ENCODE measurements at places on chromosomes 2 and 18.

DNA sequence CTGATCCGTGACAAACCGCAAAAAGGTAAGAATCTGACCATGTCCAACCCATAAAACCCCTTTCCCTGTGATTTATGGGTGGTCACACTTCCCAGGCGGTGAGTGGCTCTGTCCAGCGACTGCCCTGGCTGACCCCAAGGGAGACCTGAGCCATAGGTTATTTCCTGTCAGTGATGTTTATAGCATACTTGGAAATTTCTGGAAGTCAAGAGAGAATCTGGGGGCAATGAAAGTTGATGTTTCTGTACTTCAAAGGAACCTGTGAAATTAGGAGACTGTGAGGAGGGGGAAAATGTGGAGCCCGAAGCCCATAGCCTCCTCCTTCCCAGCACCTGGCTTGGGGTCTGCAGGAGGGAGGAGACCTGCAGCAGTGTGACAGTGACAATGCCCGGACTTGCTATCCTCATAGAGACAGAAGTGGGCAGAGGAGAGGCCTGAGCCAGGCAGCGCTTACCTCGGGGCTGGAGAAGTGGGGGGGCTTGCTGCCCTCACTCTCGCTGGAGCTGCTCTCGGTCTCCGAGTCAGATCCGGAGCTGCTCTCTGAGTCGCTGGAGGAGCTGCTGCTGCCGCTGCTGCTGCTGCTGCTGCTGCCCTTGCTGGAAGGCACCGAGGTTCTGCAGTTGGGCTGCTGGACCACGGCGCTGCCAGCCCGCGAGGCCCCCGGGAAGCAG is 111.3 kb upstream of the REV1 start:
- no peak for DNase-seq

DNA sequence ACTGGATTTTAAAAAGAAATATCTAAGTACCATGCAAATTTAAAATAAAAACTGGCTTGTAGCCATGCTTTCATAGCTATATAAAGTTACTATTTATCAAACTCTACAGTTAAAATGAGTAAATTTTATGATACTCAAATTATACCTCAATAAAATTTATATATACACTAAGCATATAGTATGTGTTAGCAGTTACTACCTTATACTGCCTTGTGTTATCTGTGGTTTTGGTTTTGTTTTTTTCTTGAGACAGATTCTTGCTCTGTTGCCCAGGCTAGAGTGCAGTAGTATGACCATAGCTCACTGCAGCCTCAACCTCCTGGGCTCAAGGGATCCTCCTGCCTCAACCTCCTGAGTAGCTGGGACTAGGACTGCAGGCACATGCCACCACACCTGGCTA is 342.1 kb downstream of the KIAA1328 start:
- DNase-seq: no peak

- DNase-seq: no peak
Measured at GRCh38 chr2:64212346-64212745, 68.1 kb upstream of the PELI1 start.

GRCh38 chr2:82657106-82657505 is 1802.0 kb downstream of the SUCLG1 start:
- no peak for DNase-seq

GRCh38 chr2:171574149-171574795 is 52.0 kb downstream of the CYBRD1 start:
- DNase-seq: peak; percentile 11

GRCh38 chr2:211413746-211414145 is 857.3 kb downstream of the CPS1 start:
- no peak for DNase-seq

DNA sequence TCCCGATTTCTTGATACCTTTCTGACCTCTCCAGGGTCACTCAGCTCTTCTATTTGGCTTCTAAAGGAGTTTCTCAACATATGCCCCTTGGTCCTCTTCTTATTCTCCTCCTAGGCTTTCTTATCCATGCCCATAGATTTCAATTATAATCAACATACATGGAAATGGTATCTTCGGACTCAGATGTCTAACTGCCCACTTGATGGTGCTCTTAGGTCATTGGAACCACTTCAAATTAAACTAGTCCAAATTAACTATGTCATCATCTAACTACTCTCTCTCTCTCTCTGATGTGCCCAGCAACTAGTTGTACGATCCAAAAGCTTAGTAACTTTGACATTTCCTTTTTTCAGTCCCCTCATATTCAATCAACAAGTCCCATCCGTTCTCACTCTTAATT is 43.2 kb upstream of the GPR75 start:
- DNase-seq: no peak

- DNase-seq: no peak
Measured at GRCh38 chr18:3875376-3875775, 425.4 kb downstream of the TGIF1 start.

GRCh38 chr2:17972991-17973390 is 94.5 kb downstream of the KCNS3 start:
- DNase-seq: no peak

DNA sequence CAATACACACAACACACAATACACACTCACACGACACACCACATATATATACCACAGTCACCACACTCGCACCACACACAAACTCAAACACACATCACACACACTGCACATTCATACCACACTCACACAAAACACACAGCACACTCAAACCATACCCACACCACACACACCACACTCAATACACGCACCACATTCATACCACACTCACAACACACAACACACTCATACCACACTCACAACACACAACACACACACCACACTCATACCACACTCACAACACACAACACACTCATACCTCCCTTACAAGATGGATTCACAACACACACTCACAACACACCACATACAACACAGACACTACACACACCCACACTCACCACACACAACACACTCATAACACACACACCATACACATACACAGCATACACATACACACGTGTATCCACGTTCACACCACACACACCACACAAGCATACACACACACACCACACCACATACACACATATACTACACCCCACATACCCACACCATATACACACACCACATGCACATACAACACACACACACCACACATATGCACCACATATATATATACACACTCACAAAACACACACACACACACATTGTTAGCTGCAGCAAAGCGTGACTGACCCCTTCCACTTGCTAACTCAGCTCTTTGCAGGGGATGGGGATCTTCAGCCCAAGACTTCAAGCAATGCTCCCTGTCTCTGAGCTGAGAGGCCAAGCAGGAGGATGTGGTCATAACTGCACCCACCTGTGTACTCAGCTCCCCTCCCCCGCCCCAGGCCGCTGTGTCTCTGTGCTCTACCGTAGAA is 59.0 kb downstream of the SDC1 start:
- DNase-seq: no peak
